ENCODE measurements at places on chromosomes 5 and 9.

GRCh38 chr9:124964056-124964455 lies 23.2 kb upstream of the GOLGA1 start:
- no peak for DNase-seq

GRCh38 chr5:73596705-73597328 lies 29.2 kb upstream of the ARHGEF28 start:
- no peak for DNase-seq

DNA sequence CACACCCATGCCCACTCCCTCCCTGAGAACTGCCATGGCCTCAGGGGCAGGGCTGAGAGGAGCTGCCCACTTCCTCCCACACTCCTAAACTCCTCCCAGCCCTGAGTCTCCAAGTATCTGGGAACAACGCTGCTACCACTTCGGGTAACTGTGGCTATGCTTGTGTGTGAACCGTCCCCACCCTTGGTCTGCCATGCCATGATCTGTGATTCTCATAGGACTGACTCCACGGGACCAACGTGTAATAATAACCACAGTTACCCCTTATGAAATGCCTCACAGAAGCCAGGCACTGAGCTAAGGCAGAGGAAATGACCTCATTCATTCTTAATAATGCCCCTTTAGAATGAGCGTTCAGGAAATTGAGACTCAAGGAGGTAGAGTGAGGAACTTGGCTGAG lies 103.9 kb upstream of the SMIM23 start:
- no peak for DNase-seq

DNA sequence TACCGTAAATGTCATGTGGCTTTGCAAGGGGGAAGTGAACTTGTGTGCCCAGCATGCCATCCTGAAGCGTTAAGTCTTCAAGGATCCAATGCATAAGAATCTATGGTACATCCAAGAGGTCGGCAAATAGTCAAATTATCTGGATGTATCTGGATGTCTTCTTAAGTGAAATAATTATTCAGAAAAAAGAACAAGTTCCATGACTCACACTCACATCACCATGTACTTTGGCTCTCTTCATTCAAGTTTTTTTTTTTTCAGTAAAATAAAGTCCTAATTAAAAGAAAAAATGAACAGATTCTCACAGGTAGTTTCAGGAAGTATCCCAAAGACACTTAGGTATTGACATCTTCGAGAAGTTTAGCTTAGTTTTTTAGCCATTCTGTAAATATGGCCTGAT lies 62.7 kb upstream of the MEGF10 start:
- DNase-seq, result no peak

DNA sequence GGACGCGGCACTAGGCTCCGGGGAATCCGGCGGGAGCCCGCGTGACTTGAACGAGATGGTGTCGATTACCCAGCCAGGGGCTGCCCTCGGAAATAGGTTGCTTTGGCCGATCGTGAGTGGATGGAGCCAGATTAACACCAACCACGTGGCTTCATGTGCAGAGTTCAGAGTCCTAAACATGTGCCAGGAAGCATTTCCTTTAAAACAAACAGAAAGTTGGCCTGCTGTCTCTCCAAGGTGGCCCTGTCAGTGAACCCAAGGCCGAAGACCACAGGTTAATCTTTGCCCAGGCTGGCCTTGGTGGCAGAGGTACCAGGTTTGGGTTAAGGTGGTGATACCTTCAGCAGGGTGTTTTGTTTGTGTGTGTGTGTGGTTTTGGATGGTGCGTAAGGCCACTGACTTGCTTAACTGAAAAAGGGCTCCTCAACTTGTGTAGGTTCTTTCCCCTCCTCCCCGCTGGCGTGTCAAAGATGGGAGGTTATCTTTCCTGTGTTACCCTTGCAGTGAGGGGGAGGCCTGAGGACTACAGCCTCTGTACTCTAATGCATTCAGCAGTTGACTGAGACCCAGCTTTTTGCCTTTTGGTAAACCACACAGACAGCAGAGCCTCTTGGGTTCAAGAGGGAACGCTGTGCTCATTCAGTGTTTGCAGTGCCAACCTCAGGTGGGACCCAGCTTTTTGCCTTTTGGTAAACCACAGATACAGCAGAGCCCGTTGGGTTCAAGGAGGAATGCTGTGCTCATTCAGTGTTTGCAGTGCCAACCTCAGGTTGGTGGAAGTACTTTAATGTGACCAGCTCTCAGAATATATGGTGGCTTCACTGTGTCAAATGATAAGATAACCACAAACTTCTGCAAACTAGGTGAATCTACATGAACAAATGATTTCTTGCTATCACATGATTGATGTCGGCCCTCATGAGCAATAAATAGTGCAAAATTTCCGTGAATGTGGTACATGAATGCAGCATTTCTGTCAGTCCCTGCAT lies 1.4 kb downstream of the IQGAP2 start:
- no peak for DNase-seq

DNA sequence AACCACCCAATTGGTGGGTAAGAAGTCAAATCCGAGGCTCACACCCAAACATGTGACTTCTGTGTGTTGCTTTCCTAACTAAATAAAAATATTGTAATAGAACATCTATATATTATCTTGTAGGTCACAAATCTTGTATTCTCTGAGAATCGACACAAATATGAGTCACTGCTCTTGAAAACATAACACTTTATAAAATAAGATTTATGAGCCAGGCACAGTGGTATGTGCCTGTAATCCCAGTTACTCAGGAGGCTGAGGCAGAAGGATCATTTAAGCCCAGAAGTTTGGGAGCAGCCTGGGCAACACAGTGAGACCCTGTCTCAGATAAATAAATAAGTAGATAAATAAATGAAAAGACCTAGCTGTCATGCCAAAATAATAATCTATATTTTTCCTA lies 624.1 kb downstream of the ANXA1 start:
- no peak for DNase-seq

Measured in SIG-M5 (cell line).